Thymus (tissue), 14 donors: ENCODE measurements at places on chromosomes 4 and X.

DNA sequence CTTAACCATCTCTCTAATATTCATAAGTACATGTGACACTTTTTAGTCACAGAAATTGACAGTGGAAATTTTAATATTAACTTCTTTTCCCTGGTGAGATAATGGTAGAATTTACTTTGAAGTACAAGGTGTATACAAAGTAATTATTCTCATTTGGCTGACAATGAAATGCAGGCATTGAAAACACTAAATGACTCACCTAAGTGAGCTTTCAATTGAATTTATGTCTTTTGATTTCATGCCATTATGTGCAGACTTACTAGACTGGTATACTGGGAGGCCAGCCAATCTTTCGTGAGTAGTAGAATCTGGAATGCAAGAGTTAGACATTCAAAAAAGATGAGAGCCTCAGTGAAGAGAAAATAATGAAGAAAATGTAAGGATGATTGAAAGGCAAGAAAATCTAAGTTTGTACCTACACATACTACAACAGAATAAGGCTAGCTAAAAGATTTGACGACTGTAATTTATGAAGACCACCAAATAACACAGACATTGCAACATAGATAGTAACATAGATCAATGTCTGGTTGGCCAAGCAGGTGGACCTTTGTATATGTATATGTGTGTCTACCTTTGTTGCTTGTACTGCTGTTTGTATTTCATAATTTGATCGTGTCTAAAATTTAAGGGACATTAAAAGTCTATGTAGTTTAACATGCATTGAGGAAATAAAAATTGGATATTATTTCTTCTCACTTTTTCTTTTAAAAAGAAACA, 459.7 kb downstream of the IL15 start:
- no peak for DNase-seq

DNA sequence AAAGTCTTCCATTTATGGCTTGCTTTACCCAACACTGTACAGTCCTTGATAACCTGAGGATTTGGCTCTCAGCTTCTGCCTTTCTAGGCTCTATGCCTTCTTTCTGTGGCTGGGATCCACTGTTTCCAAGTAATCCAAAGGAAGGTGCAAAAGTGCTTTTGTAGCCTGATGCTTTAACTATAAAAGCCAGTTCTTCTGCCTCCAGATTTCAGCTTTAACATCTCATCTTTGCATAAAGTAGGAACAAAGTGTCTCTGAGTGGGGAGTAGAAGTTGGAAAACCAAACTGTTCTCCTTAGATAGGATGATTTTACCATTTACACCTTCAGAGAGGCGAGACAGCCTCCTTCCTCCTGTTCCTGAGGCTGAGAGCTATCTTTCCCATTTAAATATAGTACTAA, 11.1 kb upstream of the SEC24D start:
- no peak for DNase-seq

- DNase-seq = no peak
Observed at GRCh38 chr4:123599061-123599919, 202.7 kb downstream of the SPRY1 start.

- DNase-seq = no peak
Observed at GRCh38 chr4:8218371-8219031, 19.4 kb downstream of the SH3TC1 start.

DNA sequence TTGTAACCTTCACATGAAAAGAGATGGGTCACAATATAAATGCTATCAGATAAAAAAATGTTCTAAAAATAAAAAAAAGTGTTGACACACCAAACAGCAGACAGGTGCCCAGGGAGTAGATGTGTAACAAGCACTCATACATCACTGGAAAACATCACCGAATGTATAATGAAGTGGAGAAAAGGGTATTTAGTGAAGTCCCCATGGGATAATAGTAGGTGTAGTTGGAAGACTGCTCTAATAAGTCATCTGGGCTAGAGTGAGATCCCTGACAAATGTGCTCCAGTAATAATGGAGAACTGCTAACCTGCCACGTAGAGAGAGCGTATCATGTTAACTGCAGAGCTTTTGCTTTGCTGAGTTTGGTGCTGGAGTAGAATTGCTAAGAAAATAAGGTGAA, 152.0 kb downstream of the GRIA2 start:
- DNase-seq = no peak
